Kidney epithelial cell (primary cell): ENCODE measurements at places on chromosomes 5 and 9. TPM values are rescaled to one million over a fixed set of nuclear protein-coding genes. Genes with fewer than 3 reads are reported as not detected.
A peak's percentile ranks its signal among the peaks of the same experiment; 100 is the strongest.

- peak; percentile 98 for DNase-seq
Observed at GRCh38 chr5:37771731-37772130, 68.1 kb downstream of the GDNF start.

GRCh38 chr5:15526413-15526812 is 26.4 kb downstream of the FBXL7 start:
- DNase-seq, result no peak

DNA sequence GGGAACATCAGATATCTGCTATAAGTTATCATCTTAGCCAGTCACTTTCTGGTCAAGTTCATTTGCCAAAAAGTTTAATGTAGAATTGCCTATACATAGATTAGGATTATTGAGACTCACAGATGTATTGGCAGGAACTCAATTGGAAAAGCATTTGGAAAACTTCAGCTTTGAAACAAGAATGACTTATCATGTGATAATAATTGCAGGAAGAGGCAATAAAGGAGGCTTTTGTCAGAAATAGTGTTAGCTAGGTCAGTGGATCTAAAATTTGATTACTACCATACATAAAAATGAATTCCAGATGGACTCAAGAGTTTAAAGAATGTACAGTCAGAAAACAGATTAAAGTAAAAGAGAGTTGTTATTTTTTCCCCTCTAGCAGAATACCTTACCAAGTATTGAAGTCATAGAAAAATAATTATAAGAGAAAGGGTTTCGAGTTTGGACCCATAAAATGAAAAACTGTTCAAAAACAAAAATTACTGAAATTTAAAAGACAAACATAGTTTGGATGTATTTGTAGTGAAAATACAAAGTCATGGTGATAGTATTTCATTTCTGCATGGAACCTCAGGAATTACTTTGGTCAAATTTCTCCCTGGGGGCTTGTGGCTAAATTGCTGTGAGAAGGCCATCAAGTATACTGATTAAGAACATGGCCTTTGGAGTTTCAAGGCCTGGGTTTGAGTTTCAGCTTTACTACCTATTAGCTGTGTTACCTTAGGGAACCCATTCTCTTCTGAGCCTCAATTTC is 159.9 kb downstream of the TMEM38B start:
- DNase-seq, result no peak

DNA sequence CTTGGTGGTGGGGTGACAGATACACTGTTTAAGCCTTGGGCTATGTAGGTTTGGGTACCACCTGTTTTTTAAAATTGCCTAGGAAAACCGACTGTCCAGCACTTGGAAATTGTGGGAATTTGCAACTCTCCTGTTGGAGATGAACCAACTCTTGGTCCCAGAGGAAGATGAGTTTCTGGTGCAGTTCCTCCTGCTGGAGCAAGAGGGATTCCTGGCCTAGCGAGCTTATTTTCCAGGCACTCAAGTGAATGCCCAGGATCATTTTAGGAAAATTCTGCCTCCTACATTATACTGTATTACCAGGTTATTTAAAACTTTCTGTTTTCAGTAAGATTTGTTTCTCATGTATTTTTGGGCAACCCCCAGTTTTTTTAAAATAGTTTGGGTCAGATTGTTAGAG is 33.7 kb downstream of the AP3S1 start:
- DNase-seq, result no peak

The CERT1 gene
- 17.3 and 20.3 TPM in 2 replicates for total RNA-seq

- DNase-seq, result no peak
Observed at GRCh38 chr9:92664394-92665152, 5.4 kb downstream of the IPPK start.

The IL31RA gene
- total RNA-seq, result 1.2 TPM in 1 of 2 replicates, not detected in the other

- DNase-seq, result no peak
Observed at GRCh38 chr9:134066913-134067851, 644 bp downstream of the BRD3 start.

DNA sequence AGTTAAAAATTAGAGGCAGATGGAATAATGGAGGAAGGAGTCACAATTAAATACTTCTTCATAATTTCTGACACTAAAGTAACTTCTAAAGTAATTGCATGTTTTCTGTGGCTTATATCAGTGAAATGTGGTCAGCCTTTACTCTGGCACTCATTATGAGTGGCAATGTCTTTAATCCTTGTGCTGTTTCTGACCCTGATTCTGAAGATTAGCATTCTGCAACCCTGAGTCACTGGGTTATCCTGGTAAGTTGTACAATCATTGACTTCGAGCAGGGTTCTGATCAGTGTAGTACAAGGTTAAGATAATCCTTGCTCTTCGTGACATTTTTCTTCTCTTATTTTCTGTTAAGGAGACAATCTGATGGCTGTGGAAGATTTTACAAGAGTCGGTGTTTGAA is 379.4 kb upstream of the RORB start:
- peak; percentile 50 for DNase-seq

The SPATA31A3 gene
- not detected in 2 replicates for total RNA-seq

DNA sequence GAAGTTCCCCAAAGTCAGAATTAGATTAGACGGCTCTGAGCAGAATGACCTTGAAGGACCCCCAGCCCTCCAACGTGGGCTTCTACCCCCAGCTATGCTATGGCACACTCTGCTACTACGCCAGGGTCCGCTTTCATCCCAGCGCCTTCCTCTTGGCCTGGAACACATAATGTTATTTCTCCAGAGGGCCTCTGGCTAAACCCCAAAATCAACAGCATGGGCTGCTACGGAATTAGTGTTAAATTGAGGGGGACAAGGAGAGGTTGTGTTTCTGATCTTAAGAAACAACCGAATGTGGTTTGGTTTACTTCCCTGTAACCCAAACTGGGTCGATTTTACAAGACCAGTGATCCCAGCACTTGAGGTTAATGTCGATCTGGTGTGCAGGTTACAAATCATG is 97.1 kb downstream of the ZNF618 start:
- no peak for DNase-seq
